ENCODE measurements at places on chromosomes 2 and 18. TPM values are rescaled to one million over a fixed set of nuclear protein-coding genes. Genes with fewer than 3 reads are reported as not detected.

GRCh38 chr18:74498712-74499627, 2.8 kb downstream of the CNDP2 start:
- no peak for DNase-seq

DNA sequence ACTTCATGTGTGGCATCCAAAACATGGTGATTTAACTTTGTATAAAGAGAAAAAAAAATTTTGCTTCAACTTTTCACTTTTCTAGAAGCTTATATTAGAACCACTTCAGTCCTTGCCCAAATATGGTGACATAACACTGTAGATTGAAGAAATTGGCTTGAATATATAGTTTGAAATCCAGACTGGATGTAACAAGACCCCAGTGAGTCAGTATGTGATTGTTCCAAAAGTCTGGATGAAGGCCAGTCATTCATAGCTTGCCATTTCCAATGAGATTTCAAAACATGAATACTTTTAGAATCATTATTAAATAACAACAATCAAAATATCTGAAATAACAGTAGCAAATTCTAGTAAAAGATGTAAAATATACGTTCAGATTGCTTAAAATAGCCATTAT, 104.8 kb upstream of the FN1 start:
- no peak for DNase-seq

DNA sequence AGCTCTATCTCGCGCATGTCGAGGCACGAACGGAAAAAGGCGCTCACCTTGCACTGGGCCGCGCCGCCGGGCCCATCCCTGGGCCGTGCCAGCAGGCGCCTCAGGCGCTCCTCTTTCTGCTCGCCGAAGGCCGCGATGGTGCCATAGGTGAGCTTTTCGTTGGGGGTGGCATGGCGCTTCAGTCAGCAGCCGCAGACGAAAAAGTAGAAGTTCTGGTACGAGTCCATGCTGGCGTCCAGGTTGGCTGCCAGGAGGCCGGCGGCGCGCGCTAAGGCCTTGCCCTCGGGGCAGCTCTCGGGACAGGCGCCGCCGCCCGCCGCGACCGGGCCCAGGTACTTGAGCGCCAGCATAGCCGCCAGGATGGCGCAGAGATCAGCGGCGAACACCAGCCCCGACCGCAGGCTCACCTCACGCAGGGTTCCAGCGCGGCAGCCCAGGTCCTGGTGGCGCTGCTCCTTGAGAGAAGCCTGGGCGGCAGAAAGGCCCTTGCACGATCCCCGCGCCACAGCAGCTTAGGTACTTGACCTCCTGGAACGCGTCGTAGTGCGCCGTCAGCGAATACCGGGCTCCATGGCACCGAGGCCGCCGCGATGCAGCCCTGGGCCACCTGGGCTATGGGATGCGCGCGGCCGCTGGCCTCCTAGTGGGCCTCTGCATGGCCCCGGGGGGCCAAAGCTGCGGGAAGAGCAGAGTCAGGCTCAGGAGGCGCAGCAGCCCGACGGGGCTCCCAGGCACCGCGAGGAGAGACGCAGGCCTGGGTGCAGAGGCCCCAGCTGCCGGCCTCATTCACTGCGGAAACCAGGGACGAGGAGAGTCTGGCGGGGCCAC, 12.8 kb downstream of the ALPG start:
- DNase-seq, result no peak

DNA sequence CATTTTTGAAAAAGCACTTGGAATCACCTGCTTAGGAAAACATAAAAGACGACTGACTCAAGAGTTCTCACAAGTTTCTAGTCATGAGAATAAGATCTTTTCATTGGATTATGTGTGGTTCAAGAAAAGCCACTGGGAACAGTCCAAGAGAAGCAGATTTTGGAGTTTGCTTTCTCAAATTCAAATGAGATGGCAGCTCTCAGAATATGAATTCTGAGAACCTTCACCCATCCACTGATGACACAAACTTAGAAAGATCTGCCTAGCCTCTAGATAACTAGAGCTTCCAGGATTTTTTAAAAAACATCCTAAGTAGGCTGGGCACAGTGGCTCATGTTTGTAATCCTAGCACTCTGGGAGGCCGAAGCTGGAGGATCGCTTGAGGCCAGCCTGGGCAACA, 26.8 kb downstream of the MEX3C start:
- no peak for DNase-seq

IL36G gene
- polyA plus RNA-seq, result not detected

KATNAL2 gene
- 10.3 TPM for polyA plus RNA-seq

NEU2 gene
- not detected for polyA plus RNA-seq
